ENCODE measurements at places on chromosomes 1 and 21. TPM values are rescaled to one million over a fixed set of nuclear protein-coding genes. Genes with fewer than 3 reads are reported as not detected.

DNA sequence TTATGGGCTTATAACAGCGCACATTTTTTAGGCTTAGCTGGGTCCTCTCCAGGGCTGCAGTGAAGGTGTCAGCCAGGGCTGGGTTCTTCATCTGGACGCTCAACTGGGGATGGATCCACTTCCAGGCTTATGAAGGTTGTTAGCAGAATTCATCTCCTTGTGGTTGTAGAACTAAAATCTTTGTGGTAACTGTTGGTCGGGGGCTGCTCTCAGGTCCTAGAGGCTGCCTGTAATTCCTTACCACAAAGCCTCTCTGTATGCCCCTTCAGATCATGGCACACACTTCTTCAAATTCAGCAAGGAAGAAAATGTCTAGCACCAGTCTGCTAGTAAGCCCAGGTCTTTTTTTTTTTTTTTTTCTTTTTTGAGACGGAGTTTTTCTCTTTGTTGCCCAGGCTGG is 40.9 kb upstream of the EPS8L3 start:
- no peak overlapping the region for H3K4me3 ChIP-seq
- H3K27ac ChIP-seq: no peak overlapping the region
- no peaks in the 10 kb centered on the region for H3K36me3 ChIP-seq
- H3K4me1 ChIP-seq: no peaks in the 10 kb centered on the region
- no peak for DNase-seq

- no peaks in the 10 kb centered on the region for H3K36me3 ChIP-seq
- no peak overlapping the region for H3K4me3 ChIP-seq
- H3K27ac ChIP-seq: no peak overlapping the region
Observed at GRCh38 chr1:194843077-194843476, 1656.7 kb upstream of the B3GALT2 start.

GRCh38 chr1:156387870-156388173 is 18.8 kb downstream of the RHBG start:
- peaks cover 59% of the 10 kb centered on the region for H3K27me3 ChIP-seq
- H3K4me3 ChIP-seq: peak overlapping the region; percentile 60
- DNase-seq: peak; percentile 31
- no peaks in the 10 kb centered on the region for H3K36me3 ChIP-seq

DNA sequence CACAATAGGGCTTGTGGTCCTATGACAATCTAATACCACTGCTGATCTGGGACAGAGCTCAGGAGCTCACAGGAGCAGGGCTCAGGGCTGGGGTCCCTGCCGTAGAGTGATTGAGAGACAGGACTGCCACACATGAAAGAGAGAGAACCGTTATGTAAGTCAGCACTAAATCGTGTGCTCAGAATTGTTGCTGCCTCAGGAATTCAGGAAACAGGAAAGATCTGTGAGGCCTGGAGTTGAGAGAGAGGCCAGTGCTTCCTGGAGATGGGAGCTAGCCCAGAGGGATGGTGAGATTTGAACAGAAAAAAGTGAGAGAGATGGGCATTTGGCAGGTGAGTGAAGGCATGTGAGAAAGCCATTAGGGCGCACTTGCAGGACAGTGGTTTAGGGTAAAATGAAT is 17.5 kb upstream of the ACBD6 start:
- no peaks in the 10 kb centered on the region for H3K27me3 ChIP-seq
- H3K27ac ChIP-seq: no peak overlapping the region
- no peak for DNase-seq
- no peaks in the 10 kb centered on the region for H3K36me3 ChIP-seq
- no peak overlapping the region for H3K4me3 ChIP-seq

GRCh38 chr1:54070171-54070837 is 16.9 kb downstream of the TCEANC2 start:
- no peaks in the 10 kb centered on the region for H3K27me3 ChIP-seq
- DNase-seq: no peak
- no peak overlapping the region for H3K27ac ChIP-seq
- H3K4me3 ChIP-seq: no peak overlapping the region
- H3K4me1 ChIP-seq: no peaks in the 10 kb centered on the region

DNA sequence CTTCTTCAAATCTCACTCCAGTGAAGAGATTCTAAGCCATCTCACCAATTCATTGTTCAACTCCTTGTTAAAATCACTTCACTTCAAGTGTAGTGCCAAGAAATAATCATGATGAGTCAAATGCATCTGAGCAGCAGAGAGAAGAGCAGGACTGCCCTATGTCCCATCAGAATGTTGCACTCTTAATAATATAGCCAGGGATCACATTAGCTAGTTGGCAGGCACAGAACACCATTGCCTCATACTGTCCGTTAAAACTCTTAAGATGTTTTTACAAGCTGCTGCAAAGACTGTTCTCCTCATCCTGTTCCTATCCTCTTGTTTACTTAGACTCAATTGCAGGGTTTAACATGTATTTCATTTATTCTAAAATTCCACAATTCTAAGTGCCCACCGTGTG is 432.9 kb downstream of the PLPP3 start:
- no peak overlapping the region for H3K4me3 ChIP-seq
- no peaks in the 10 kb centered on the region for H3K36me3 ChIP-seq
- no peak overlapping the region for H3K27ac ChIP-seq
- no peaks in the 10 kb centered on the region for H3K4me1 ChIP-seq
- H3K27me3 ChIP-seq: no peaks in the 10 kb centered on the region

DNA sequence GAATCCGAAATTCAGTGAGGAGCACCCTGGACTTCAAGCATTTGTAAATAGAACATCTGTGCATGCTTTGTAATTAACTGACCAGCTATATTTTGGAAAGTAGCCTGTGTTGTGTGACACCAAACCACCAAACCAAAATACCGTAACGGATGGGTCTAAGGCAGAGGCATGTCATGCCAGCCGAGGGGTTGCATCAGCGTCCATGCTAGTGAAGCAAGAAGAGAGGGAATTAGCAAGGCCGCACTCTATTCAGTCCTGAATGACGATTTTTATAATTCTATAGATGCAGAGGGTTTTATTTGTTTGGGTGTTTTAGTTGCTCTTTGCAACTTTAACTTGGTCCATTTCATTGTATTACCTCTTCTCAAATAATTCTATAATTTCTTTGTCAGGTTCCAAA is 116.8 kb upstream of the SMYD2 start:
- peaks cover 7% of the 10 kb centered on the region for H3K4me1 ChIP-seq
- H3K27ac ChIP-seq: 0 out of 2 replicates have a peak overlapping the region, but pooled peaks have one; percentile 69
- H3K27me3 ChIP-seq: no peaks in the 10 kb centered on the region
- no peak overlapping the region for H3K4me3 ChIP-seq
- no peaks in the 10 kb centered on the region for H3K36me3 ChIP-seq

KCNQ4 gene
- 3.3 TPM for total RNA-seq

KRTAP26-1 gene
- not detected for total RNA-seq

TSTD1 gene
- total RNA-seq: 100 TPM

Measured in WTC11 (cell line).